DMS153 (cell line): ENCODE measurements at places on chromosomes 7 and 10.
A peak's percentile ranks its signal among the peaks of the same experiment; 100 is the strongest.

- DNase-seq = no peak
Observed at GRCh38 chr7:124618871-124619270, 146.7 kb downstream of the GPR37 start.

DNA sequence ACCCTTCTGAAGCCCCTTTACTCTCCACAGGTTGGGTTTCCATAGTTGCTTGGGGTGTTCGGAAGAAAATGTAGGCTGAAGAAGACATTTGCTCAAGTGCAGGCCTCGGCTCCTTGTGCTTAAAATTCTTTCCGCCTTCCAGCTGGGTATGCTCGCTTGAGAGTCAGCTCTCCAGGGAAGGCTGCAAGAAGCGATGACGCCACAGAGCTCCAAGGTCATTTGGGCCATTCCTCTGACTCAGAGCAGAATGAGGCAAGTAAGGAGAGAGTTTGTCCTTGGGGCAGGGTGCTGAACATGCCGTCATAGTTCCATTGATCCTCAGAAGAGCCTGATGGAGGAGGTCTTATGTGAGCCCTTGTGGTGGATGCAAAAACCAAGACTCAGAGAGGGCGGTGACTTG is 27.4 kb upstream of the HSPA12A start:
- no peak for DNase-seq

GRCh38 chr7:98761225-98761624 is 108.6 kb downstream of the TMEM130 start:
- DNase-seq = no peak

DNA sequence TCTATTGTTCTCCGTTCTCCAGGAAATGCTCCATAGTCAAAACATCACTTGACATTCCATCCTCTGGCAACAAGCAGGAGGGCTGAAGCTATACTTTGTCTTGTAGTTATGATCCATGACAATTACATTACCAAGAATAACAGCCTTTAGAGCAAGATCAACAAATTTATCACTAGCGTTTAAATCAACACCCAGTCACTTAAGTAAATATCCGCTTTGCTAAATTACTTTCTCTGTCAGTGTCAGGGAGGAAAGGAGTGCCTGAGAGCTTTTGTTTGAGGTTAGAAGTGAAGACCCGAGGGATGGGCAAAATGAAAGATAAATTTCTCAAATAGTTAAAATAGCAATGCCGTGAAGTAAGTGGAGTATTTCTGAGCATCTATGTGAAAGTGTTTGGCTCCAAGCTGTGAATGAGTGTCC is 236.1 kb upstream of the BMPER start:
- DNase-seq = peak; percentile 97

GRCh38 chr10:71326464-71326881 is 7.4 kb downstream of the SLC29A3 start:
- DNase-seq = peak; percentile 92

DNA sequence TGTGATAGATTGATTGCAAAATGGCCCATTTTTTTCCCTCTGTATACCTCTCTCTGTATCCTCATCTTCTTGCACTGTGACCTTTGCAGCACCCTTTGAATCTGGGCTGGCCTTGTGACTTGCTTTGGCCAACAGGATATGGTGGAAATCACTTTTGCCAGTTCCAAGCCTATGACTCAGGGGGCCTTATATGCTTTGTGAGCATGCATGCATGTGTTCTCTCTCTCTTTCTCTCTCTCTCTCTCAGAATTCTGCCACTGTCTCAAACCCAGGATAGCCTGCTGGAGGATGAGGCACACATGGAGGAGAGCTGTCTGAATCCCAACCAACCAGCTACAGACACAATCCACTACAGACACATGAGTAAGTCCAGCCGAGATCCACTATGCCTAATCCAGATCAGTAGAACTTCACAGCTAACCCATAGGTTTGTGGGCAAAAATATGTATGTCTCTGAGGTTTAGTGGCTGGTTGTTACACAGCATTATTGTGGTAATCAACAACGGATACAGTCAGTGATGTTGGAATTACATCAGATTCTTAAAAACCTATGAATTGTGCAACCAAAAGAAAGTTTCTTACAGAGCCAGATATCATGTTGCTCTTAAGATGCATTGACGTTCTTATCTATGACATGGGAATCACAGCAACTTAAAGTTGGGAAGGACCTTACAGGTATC is 41.8 kb upstream of the ABCB4 start:
- no peak for DNase-seq

DNA sequence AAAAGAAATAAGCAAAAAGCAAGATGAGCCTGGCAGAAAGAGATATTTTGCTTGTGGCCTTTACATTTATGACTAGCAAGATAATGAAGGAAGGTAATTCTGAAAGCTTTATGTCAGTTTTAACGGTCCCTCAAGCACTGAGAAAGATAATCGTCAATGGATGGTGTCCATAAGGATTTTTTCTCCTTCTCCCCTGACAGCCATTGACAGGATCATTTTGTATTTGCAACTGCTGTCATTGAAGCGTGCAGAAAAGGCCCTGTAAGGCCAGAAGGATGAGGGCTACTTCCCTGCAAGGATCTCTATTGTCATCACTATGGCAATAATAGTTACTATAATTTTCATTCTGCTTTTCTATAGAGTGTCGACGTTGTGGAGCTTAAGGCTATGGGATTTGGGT is 994 bp upstream of the LRGUK start:
- no peak for DNase-seq

DNA sequence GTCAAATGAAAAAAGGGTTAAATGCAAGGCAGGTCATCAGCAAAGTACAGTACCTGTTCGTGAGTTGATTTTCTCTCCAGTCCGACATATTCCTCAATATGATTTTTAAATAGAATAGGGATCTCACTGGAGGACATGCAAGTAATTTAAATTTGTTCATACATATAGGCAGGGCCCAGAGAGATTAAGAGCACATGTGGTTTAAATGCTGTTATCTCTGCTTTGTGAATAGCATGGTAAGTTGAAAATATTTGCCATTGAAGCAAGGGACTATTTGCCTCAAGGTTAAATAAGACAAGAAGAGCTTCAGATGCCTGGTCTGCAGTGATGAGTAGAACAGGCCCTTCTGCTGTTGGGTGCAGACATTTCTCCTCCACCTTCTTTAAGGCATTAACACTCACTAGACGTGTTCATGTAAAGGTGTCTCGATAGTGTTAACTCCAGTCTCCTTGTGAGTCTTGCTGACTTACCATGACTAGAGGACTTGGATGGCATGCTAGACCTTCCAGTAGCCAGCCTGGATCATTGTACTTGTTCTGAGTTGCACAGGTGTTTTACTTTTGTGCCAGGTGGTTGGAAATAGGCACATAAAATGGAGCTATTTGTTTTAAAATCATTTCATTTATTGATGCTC is 15.6 kb upstream of the AKR1C3 start:
- no peak for DNase-seq

- peak; percentile 96 for DNase-seq
Observed at GRCh38 chr10:88089498-88089897, 226.1 kb downstream of the PTEN start.

- no peak for DNase-seq
Observed at GRCh38 chr10:121148921-121149320, 297.8 kb downstream of the WDR11 start.

GRCh38 chr10:133489816-133490588 is 36.3 kb downstream of the SCART1 start:
- DNase-seq = no peak

GRCh38 chr7:121138262-121138933 is 149.9 kb downstream of the CPED1 start:
- DNase-seq = peak; percentile 93

GRCh38 chr10:113000442-113000841 is 50.4 kb downstream of the TCF7L2 start:
- DNase-seq = no peak

DNA sequence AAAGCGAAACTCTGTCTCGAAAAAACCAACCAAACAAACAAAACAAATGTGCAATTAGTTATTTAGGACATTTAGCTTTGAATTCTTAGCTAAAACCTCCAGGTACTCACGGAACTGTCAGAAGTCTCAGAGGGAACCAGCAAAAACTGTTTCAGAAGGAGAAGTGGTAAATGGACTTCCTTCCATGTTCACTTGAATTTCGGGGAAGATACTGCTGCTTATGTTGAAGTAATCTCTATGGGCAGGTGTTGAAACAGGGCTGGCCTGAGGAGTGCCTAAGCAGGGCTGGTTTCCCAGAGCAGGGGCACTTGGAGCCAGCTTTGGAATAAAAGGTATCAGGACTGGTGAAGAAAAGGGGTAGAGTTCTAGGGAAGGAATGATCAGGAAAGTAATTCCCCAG is 2.4 kb upstream of the EXOC6 start:
- no peak for DNase-seq

DNA sequence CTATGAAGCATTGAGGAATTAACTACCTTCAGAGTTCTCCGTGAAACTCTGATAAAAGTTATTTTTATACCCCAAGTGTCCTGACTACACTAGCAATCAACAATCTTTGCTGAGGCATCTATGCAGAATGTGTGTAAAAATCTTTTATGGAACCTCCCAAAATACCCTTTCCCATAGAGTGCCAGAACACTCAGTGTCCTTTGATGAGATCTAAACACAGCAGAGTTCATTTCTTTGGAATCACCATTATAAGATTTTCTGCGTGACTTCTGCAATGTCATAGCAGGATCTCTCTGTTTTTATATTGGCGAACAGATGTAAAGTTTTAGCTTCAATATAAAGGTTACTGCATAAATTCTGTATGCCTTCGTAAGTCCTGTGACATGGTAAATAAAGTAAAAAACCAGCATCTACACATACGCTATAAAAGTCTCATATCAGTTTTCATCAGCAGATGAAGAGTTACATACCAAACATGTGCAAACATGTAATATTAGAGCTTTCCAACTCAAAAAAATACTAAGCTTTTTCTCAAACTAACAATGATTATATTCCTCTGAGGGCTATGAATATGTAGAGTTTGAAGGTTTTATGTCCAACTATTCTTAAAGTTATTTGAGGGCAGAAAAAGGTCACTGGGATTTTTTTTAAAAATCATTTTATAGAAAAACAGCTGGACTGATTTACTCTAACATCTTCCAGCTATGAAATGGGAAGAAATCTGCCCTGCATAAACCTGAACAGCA is 67.2 kb downstream of the SKIDA1 start:
- no peak for DNase-seq

DNA sequence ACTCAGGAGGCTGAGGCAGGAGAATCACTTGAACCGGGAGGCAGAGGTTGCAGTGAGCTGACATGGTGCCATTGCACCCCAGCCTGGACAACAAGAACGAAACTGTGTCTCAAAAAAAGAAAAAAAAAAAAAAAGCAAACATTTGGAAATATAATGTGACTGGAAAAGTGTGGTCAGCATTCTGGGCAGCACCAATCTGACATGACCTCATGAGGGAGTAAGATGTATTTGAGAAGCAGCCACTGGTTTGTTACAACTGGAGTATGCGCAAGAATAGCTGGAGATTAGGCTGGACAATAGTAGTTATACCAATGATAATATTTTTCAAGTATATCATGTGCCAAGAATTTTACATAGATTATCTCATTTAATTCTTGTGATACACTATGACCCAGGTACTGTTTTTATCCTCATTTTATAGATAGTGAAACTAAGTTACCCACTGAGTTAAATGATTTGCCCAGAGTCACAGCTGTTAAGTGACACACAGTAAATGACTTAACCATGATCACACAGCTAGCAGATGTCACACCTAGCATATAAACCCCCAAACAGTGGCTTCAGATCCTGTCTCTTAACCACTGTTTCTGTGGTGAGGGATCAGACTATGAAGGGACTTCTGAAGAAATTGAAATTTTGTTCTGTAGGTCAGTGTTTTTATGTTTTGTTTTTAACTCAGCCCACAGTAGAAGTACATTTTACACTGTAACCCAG is 11.1 kb downstream of the MCU start:
- DNase-seq = no peak

GRCh38 chr10:23195846-23196600 is 3.9 kb downstream of the PTF1A start:
- no peak for DNase-seq

- no peak for DNase-seq
Observed at GRCh38 chr10:123885406-123886170, 6.0 kb downstream of the CPXM2 start.

DNA sequence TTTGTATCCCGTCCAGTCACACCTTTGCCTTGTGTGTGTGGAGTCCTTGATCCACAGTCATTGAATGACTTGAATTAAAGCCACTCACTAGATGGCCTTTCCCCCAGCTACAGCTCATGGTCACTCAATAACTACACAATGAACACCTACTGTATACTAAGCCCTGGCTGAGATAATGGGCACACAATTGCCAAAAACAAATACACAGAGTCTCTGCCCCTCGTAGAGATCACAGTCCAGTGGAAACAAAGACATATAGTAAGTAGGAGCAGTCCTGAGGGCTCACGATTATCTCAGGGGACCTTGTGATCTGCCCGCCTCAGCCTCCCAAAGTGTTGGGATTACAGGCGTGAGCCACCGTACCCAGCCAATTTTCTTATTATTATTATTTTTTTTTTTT is 22.1 kb upstream of the DDIT4 start:
- DNase-seq = no peak

DNA sequence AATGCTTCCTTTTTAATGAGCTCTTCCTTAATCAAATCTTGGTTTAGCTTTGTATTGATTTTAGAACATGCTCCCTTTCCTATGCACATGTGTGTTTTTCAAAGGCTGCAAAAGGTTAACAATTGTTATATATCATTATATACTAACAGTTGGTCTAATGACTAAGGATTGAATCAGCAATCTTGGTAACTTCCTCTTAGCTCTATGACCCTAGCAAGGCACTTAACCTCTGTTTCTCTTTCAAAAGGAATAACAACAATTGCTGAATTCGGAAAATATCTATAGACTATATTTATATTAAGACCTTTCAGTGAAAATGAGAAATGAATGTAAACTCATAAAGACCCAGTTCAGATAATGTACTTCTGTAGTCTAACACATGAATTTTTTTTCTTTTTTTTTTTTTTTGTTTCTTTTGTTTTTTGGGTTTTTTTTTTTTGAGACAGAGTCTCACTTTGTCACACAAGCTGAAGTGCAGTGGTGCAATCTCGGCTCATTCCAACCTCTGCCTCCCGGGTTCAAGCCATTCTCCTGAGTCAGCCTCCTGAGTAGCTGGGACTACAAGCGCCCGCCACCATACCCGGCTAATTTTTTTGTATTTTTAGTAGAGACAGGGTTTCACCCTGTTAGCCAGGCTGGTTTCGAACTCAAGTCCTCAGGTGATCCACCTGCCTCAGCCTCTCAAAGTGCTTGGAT is 48.8 kb downstream of the HOXA1 start:
- no peak for DNase-seq

- DNase-seq = no peak
Observed at GRCh38 chr10:96497391-96497790, 16.3 kb downstream of the TLL2 start.

- no peak for DNase-seq
Observed at GRCh38 chr10:7233259-7233991, 177.4 kb downstream of the SFMBT2 start.

DNA sequence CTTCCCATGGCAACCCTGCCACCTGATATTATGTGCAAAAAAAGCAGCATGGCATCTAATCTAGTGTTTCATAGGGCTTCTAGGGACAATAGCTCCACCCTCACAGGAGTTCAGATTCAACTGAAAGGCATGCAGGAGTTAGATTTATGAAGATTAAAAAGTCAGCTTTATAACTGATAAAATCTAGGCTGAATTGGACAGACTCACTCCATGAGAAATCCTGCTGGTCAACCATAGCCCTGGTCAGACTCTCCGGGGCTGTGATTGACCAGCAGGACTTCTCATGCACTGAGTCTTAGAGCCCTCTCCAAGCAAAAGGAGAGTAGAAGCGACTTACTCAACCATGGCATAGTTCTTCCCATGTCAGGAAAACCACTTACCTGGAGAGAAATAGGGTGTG is 345.4 kb downstream of the NEBL start:
- DNase-seq = no peak
